ENCODE measurements at places on chromosomes 2 and 18.

DNA sequence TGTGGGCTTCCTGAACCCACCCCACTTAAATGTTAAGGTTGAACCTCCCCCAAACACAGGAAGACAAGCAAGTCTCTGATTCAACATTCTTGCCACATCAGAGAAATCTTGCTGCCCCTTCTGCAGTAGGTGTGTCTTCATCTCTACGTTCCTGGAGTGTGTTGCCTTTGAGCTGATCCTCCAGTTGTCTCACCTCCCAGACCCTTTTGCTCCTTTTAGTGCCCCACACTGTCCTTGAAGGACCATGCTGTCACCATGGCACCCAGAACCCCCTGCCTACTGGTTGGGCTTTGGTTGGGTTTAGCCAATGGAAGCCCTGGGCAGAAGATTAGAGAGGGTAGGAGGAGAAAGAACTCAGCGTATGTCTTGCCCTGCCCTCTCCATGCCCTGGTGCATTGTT, 10.7 kb downstream of the CAB39 start:
- no peak for DNase-seq

GRCh38 chr18:62394006-62394763, 69.1 kb downstream of the TNFRSF11A start:
- no peak for DNase-seq

DNA sequence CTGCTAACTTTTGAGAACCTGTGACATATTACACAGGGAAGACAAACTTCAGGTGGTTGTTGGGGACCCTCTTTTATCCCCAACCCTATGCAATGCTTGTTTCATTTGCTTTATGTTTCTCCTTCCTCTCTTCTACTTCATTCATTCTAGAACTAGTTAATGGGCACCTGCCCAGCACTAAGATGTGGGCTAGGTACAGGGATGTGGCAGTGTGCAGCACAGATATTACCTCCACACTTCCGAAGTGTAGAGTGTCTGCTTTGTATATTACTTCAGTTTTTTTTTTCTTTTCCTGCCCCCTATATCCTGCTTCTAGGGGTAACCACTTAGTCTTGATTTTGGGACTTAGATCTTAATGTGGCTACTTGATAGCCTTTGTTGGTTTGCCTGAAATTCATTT, 35.1 kb downstream of the CD28 start:
- DNase-seq = no peak

DNA sequence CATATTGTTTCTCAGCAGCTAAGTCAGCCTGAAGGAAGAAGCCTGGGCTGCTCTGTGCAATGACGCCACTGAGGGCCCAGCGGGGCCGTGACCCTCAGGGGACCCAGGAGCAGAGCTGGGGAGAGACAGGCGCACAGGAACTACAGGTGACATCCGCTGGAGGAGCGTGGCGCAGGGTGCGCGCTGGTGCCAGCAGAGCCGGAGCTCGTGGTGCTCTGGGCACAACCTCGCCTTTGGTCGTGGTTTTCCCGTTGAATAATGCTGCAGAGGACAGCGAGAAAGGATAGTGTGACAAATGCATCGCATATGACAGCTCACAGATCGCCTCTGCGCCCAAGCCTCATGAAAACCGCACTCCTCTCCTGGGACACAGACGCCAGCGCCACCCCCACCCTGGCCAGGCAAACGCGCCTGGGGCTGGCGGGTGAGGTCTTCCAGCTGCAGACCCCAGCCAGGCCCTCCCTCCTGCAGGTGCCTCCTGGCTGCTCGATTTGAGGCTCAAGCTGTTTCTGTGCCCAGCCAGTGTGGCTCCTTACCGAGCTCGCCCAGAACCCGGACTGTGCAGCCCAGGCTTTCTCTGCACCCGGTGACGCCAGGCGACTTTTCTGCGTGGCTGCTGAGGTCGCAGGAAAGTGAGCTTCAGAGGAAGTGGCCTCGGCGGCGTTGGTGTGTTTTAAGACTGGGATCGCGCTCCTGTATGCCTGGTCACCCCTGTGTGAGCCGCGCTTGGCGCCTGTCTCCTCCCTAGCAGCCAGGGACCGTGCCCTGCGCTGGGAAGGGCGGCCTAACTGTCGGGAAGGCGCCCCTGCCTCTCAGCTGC, 583.1 kb upstream of the HS6ST1 start:
- no peak for DNase-seq

DNA sequence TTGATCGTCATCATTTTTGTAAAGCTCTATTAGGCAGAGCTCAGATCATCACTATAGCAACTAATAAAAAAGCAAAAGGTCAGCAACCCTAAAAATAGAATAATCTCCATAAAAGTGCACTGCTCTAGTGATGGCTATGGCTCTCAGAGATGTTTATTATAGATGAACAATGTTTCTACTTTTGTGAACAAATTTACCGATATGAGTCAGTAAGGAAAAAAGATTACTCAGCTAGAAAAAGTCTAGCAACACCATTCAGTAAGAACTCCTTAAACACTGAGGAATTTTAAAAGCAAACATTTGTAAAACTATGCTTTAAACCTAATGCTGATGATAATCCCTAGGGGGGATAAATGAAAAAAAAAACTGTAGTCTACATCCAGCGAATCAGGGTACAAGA, 69.6 kb downstream of the ACVR1C start:
- DNase-seq = no peak

GRCh38 chr2:119433636-119434327, 2.1 kb downstream of the TMEM37 start:
- no peak for DNase-seq

DNA sequence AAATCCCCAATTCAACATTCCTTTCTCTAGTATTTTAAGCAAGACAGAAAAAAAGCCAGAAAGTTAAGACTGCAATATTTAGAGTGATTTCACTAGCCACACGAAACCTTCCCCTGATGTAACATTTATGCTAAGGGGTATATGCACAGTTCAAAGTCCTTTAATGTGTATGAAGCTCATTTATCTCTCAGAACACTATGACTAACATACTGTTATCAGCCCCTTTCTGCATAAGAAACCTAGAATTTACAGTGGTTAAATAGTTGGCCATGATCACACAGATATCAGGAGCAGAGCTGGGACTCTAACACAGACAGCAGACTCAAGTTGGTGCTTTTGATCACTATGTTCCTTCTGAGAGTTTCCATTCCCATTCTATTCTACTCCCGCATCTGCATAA, 185.5 kb downstream of the CDH2 start:
- DNase-seq = no peak

GRCh38 chr2:46170611-46171350, 126.4 kb upstream of the EPAS1 start:
- no peak for DNase-seq

GRCh38 chr2:60105906-60106305, 447.5 kb downstream of the BCL11A start:
- no peak for DNase-seq

DNA sequence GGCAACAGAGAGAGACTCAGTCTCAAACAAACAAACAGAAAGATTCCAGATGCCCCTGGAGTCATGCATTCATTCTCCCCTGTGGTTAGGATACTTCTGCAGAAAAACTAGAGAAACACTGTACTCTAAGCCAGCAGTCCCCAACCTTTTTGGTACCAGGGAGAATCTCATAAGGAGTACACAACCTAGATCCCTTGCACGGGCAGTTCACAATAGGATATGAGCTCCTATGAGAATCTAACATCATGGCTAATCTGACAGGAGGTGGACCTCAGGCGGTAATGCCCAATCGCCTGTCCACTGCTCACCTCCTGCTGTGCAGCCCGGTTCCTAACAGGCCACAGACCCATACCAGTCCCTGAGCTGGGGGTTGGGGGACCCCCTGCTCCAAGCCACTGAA, 18.3 kb downstream of the PSME4 start:
- DNase-seq = no peak

- no peak for DNase-seq
Observed at GRCh38 chr2:4882421-4882820, 809.8 kb upstream of the SOX11 start.

DNA sequence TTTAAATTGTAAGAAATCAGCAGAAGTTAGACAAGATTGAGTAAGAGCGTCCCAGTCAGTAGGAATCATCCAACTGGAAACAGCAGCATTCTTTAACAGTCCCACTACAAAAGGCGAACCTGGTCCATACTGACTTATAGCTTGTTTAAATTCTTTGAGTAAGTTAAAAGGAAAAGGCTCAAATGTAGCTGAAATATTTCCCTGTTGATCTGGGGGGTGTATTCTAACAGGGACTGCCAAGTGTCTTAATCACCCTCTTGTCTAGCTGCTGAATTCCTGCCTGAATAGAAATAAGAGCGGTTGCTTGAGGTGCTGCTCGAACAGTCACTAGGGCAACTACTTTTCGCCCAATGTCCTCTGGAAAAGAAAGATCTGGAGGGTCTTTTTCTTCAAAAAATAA, 56.4 kb upstream of the FMNL2 start:
- DNase-seq = no peak

DNA sequence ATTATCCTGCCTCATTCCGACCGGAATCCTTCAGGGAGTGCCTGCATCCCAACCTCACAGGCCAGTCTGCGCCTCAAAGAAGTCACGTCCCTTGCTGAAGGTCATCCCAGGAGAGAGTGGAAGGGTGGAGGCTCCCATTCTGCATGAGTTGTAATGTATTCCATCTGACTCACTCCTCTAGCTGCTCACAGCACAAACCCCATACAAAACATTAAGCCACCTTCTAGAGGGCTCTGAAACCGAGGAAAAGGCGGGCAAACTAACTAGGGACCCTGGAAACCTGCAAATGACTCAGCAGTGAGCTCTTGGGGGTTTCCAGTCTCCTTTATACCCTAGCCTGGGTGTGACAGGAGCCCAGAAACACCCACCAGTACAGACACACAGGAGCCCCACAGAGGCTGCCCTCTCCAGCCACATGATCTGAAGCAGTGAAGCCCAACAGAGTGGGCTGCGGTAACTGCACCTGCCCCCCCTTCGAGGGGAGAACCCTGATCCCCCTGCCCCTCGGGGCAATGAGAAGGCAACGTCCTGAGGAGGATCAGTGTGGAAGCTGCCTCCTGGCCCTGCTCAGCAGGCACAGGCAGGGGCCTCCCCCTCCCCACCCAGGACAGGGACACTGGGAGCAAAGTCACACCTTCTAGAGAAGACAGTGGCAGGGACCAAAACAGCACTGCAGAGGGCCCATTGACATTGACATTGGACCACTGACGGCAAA, 69.3 kb upstream of the SNTG2 start:
- no peak for DNase-seq

GRCh38 chr18:6951336-6952090, 166.1 kb downstream of the LAMA1 start:
- no peak for DNase-seq

DNA sequence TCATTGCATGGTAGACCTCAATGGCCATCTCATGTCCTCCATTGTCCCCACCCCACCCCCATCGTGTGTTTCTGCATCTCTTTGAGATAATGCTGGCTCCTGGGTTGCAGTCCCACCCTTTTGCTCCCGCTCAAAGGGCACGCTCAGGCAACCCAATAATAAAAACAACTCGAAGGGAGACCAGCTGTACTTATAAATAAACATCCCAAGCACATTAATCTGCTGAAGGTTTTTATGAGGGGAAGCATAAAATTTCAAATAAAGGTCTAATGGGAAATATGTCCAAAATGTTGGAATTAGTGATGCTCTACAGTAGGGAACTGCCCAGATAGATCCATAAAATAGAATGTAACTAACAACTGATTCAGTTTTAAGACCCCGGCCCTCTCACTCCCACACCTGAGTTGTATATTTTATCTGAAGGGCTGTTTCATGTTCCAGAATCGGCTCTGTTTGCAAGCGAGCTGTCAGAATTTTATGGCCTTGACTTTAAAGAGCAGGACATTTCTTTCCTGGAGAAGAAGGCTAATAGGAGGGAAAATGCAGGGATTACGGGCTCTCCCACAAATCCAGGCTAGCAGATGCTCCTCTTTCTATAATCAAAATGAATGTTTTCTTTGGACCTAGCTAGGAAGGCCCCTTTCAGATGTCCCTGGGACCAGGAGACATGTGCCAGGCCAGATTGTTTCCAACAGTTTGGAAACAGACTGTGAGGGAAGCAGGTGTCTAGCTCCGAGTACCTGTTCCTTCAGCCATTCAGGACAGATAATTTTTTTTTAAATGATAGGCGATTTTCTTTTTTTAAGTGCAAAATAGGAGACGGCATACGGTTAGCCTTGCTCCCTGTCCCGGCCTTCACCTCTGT, 103.7 kb downstream of the APOB start:
- DNase-seq = no peak

DNA sequence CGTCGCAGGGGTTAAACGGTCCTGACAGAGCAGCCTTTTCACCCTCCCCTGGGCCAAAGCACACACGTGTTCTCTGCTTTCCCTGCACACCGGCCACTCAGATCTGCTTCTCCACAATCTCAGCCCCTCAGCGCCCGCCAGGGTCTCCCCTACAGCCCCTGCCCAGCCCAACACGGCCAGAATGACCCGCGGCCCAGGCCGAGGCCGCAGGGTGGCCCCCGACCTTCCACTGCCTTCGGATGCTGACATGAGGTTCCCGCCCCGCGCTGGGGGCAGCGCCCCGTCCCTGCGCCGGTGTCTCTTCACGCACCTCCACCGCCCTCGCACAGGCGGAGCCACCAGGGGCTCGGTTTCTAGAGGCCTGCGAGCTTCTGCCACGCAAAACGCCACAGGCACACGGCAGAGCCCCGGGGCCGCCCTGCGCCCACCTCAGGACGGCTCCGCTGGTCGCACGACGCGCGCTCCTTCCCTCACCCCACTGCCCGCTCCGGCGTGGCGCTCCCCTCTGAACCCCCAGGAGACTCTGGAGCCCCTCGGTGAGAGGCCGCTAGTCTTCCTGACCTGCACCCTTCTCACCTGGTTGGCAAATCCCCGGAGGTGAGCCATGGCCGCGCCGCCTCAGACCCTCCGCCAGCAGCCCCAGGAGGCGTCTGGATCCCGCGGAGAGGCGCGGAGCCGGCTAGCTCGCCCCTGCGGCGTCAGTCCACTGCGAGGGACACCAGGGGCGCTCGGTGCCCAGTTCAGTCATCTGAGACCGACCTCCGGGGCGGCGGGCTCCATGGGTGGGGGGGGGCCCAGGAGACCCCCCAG, 749 bp downstream of the STK25 start:
- no peak for DNase-seq

DNA sequence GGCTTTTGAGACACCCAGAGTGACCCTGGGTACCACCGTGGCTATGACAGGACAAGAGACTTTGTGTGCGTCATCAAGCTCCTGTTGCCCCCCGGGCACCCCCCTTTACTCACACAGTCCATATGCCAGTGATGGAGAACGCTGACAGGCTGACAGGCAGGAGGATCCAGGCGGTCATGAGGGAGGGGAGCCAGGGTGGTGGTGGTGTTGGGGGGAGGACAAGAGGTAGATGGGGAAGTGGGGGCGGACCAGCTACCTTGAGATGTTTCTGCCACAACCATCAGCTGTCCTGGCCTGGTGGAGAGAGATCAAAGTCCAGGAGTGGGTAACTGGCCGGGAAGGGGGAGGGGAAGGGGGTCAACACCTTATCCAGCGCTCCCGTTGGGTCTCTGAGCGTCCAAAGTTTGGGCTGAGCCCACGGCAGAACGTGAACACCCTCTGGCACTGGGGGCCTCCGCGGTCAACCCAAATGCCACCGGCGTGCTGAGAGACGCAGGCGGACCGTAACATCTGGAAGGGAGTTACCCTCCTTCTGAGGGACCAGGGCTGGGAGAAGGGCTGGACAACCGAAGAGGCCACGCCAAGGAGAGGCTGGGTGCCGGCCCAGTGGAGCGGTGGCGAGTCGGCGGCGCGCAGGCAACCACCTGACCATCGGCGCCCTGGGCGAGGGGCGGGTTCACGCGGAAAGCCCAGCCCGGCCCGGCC, 575 bp downstream of the TMEM150A start:
- no peak for DNase-seq

All from nucleus accumbens (tissue), 56 donors.